ENCODE measurements at places on chromosomes 12 and 14. TPM values are rescaled to one million over a fixed set of nuclear protein-coding genes. Genes with fewer than 3 reads are reported as not detected.

The ACRBP gene
- total RNA-seq, result 16.3 TPM

The DPY19L2 gene
- total RNA-seq, result 0.97 TPM

The ARMH4 gene
- not detected for total RNA-seq

The LUM gene
- total RNA-seq, result not detected

The ZNF385A gene
- total RNA-seq, result 2.1 TPM

The ATP5F1B gene
- total RNA-seq, result 256 TPM

GRCh38 chr14:71680736-71681387 lies 251.4 kb upstream of the RGS6 start:
- H3K4me1 ChIP-seq, result no peaks in the 10 kb centered on the region
- no peak for DNase-seq
- no peaks in the 10 kb centered on the region for H3K27me3 ChIP-seq
- no peak overlapping the region for H3K27ac ChIP-seq
- H3K36me3 ChIP-seq, result peaks cover 7% of the 10 kb centered on the region

GRCh38 chr12:68270358-68270757 lies 17.0 kb upstream of the IL22 start:
- H3K27me3 ChIP-seq, result no peaks in the 10 kb centered on the region
- H3K36me3 ChIP-seq, result no peaks in the 10 kb centered on the region
- no peak overlapping the region for H3K4me3 ChIP-seq
- H3K27ac ChIP-seq, result no peak overlapping the region

DNA sequence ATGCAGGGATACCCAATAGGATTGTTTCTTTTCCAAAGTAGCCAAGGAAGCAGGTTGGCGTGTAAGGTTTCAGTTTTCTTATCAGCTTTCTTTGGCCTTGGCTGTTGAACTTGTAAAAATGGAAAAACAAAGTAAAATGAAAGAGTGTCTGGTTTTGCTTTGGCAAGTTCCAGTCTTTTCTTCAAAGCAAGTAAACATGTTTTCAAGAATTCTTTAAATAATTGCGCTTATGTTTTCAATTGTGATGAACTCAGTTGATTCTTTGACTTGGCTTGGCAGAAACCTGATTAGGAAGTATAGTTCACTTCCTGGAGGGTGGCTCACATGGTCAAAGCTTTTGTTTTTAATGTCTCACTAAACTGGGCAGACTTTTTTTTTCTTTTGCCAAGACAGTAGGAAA lies 112.2 kb upstream of the USP44 start:
- H3K4me1 ChIP-seq, result no peaks in the 10 kb centered on the region
- no peaks in the 10 kb centered on the region for H3K36me3 ChIP-seq
- no peak for DNase-seq
- H3K4me3 ChIP-seq, result no peak overlapping the region
- no peak overlapping the region for H3K27ac ChIP-seq

GRCh38 chr14:68495101-68496039 lies 297.5 kb downstream of the ZFP36L1 start:
- no peaks in the 10 kb centered on the region for H3K36me3 ChIP-seq
- DNase-seq, result no peak
- no peaks in the 10 kb centered on the region for H3K27me3 ChIP-seq
- no peak overlapping the region for H3K4me3 ChIP-seq
- H3K27ac ChIP-seq, result no peak overlapping the region

DNA sequence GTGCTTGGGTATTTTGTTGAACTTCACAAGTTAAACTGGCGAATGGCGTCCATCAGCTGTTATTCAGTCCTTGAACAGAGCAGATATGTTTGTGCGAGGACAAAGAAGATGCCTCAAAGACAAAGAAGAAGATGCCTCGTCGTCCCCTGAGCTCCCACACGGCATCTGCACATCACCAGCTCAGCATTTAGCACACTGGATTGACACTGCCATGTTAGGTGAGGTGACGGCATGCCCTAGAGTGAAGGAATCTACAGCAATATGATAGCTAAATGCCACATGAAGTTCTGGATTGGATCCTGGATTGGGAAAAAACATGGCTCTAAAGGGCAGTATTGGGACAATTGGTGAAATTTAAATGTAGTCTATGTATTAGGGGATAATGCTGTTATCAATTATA lies 15.4 kb downstream of the SAMD4A start:
- DNase-seq, result no peak
- no peaks in the 10 kb centered on the region for H3K27me3 ChIP-seq
- no peaks in the 10 kb centered on the region for H3K4me1 ChIP-seq
- H3K27ac ChIP-seq, result no peak overlapping the region
- no peak overlapping the region for H3K4me3 ChIP-seq

GRCh38 chr12:102512523-102512922 lies 32.2 kb upstream of the IGF1 start:
- no peaks in the 10 kb centered on the region for H3K4me1 ChIP-seq
- H3K27ac ChIP-seq, result no peak overlapping the region
- no peaks in the 10 kb centered on the region for H3K36me3 ChIP-seq
- H3K4me3 ChIP-seq, result no peak overlapping the region

GRCh38 chr12:32515137-32515873 lies 115.9 kb downstream of the FGD4 start:
- no peak overlapping the region for H3K4me3 ChIP-seq
- no peaks in the 10 kb centered on the region for H3K4me1 ChIP-seq
- H3K27ac ChIP-seq, result no peak overlapping the region
- no peak for DNase-seq
- H3K36me3 ChIP-seq, result no peaks in the 10 kb centered on the region

DNA sequence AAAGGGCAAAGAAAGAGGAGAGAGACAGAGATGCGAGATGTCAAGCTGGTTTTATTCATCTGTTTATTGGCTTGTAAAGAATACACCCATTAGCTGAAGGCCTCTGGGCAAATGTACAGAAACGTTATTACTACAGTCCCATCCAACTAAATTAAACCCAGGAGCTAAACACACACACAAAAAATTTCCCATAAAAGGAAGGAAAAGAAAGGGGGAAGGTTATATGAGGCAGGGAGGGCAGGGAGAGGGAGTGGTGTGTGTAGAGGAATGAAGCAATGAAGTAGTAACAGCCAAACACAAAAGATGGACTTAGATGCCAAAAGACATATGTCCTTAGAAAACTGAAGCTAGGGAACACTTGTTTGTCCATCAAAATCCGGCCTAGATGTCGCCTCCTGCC lies 3.1 kb upstream of the MFAP5 start:
- no peaks in the 10 kb centered on the region for H3K4me1 ChIP-seq
- DNase-seq, result no peak
- no peak overlapping the region for H3K27ac ChIP-seq
- no peaks in the 10 kb centered on the region for H3K36me3 ChIP-seq
- no peaks in the 10 kb centered on the region for H3K27me3 ChIP-seq

DNA sequence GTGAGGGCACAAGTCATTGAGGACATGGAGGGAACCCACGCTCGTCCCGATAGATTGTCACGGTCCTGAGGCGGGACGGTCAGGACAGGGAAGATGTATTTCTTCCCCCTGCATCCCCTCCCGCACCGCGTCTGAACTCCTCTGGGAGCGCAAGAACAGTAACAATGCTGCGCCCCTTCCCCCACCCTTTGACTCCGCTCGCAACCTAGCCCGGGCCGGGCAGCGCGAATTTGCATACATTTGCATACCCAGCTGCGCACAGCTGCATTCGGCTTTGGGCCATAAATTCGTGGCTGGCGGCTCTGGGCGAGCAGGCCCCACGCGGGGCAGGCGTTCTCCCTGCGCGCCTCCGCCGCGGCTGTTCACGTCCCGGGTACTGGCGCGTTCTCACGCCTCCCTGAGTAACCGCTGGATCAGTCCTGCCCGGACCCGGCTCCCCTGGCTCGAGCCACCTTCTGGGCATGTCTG lies 29.0 kb upstream of the SMUG1 start:
- H3K4me1 ChIP-seq, result peaks cover 37% of the 10 kb centered on the region
- H3K27ac ChIP-seq, result no peak overlapping the region
- no peak overlapping the region for H3K4me3 ChIP-seq

- H3K27ac ChIP-seq, result no peak overlapping the region
- no peaks in the 10 kb centered on the region for H3K27me3 ChIP-seq
- no peak for DNase-seq
- H3K4me3 ChIP-seq, result no peak overlapping the region
- H3K36me3 ChIP-seq, result no peaks in the 10 kb centered on the region
- no peaks in the 10 kb centered on the region for H3K4me1 ChIP-seq
Observed at GRCh38 chr12:93060666-93061472, 131.8 kb upstream of the EEA1 start.

DNA sequence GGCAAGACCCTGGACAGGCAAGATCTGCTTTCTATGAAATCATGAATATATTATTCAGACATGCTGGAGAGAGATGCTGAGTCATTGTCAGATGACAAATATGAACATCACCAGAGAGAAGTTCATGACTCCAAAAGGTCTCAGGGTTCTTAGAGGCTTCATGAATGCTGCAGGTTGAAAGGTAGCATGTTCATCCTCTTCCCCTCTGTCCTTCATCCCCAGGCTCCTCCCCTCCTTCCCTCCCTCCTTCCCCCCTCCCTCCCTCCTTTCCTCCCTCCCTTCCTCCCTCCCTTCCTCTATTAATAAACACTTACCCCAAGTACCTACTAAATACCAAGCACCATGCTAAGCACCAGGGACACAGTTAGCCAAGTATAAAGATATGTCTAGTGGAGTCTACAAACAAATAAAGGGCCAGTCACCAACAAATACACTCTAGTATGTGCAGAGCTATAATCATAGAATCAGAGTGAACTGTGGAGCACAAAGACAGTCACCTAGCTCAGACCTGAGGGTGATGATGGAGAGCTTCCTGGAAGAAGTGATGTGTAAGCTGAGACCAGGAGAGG lies 46.2 kb downstream of the RPH3A start:
- no peak for DNase-seq
- H3K4me3 ChIP-seq, result no peak overlapping the region
- no peaks in the 10 kb centered on the region for H3K27me3 ChIP-seq
- H3K27ac ChIP-seq, result no peak overlapping the region

DNA sequence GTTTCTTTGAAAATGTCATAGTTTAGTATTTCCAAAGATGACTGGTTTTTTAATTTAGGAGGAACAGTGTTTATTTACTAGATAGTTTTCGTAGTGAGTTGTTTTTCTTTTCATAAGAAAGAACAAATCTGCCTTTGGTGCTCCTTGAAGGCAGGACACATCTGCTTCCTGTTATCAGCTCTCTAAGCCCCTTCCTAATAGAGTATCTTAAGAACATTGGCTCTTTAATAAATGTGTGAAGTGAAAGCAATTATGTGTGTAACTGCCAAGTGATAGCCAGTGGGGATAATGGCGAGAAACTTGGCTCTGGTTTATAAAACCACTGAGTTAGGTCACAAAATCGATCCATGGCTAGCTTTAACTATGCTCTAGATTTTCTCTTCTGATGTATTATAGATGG lies 23.5 kb upstream of the PPFIBP1 start:
- no peak overlapping the region for H3K4me3 ChIP-seq
- H3K27ac ChIP-seq, result no peak overlapping the region
- no peak for DNase-seq
- no peaks in the 10 kb centered on the region for H3K36me3 ChIP-seq
- no peaks in the 10 kb centered on the region for H3K4me1 ChIP-seq

- DNase-seq, result no peak
- H3K27me3 ChIP-seq, result no peaks in the 10 kb centered on the region
- no peak overlapping the region for H3K27ac ChIP-seq
- no peaks in the 10 kb centered on the region for H3K36me3 ChIP-seq
- no peaks in the 10 kb centered on the region for H3K4me1 ChIP-seq
- H3K4me3 ChIP-seq, result no peak overlapping the region
Observed at GRCh38 chr12:21911832-21912231, 29.4 kb downstream of the ABCC9 start.

GRCh38 chr14:50997712-50998111 lies 53.4 kb upstream of the PYGL start:
- H3K27me3 ChIP-seq, result no peaks in the 10 kb centered on the region
- no peaks in the 10 kb centered on the region for H3K36me3 ChIP-seq
- no peak overlapping the region for H3K27ac ChIP-seq
- DNase-seq, result no peak

DNA sequence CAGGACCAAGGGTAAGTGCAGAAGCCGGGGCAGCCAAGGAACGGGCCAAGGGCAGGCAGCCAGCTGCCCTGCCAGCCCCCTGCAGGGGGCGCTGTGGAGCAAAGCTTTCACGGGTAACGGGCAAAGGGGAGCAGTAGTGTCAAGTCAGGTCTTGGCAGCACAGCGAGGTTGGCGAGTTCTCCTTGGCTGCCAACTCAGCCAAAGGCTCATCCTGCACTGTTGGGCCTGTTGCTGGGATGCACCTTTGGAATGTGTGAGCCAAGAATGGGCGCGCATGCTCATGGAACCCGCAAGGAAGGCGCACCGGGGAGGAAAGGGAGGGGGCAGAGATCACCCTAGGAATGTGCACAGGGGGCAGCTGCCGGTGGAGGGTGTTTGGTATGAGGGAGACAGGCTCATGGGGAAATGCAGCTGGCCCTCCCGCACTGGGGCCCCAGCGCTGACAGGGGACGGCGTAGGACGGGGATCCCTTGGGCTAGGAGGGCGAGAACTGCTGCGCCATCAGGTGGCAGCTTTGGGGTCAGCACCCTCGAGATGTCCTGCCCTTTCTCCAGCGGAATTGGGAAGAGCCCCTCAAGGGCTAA lies 138.0 kb downstream of the ASCL4 start:
- peak; percentile 39 for DNase-seq
- no peaks in the 10 kb centered on the region for H3K36me3 ChIP-seq
- peaks cover 5% of the 10 kb centered on the region for H3K27me3 ChIP-seq
- H3K27ac ChIP-seq, result no peak overlapping the region
- H3K4me3 ChIP-seq, result no peak overlapping the region

GRCh38 chr14:69814397-69814796 lies 17.4 kb upstream of the SLC10A1 start:
- H3K27me3 ChIP-seq, result no peaks in the 10 kb centered on the region
- no peak overlapping the region for H3K4me3 ChIP-seq
- no peak for DNase-seq
- H3K36me3 ChIP-seq, result no peaks in the 10 kb centered on the region
- H3K4me1 ChIP-seq, result no peaks in the 10 kb centered on the region
- H3K27ac ChIP-seq, result no peak overlapping the region

DNA sequence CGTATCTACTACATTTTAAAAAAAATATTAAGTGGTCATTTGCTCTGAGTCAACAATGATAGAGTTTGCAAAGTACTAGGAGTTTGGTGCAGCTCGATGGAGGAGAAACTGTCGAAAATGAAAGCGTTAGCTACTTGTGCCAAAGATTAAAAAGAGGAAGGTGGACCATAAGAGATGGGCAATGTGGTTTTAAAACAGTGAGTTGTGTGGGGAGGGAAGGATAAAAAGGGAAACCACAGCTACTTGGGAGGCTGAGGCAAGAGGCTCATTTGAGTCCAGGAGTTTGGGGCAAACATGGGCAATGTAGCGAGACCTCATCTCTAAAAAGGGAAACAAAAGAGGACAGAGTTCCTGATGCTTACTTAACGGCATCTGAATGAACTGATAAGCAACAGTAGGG lies 18.2 kb upstream of the STRAP start:
- H3K4me1 ChIP-seq, result no peaks in the 10 kb centered on the region
- no peak for DNase-seq
- H3K36me3 ChIP-seq, result no peaks in the 10 kb centered on the region
- no peak overlapping the region for H3K27ac ChIP-seq
- H3K4me3 ChIP-seq, result no peak overlapping the region

DNA sequence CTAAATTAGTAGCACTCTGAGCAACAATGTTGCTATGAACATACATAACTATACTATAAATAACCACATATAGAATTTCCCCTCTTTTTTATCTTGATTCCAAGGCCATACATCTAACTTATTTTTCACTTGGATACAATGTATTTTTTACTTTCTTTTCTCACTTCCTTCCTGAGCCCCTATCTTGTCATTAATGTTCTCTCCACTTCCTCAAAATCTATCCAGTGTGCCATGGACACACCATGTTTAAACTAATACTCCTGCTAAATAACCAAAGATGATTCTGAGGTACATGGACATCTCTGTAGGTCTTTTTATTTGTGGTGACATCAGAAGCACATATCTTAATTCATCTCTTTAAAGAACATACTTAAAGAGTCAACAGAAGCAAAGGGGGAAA lies 251.2 kb downstream of the C12orf42 start:
- DNase-seq, result no peak
- no peaks in the 10 kb centered on the region for H3K27me3 ChIP-seq
- no peaks in the 10 kb centered on the region for H3K4me1 ChIP-seq
- no peak overlapping the region for H3K27ac ChIP-seq
- no peak overlapping the region for H3K4me3 ChIP-seq

Data from CD4-positive, alpha-beta memory T cell (primary cell).